T-helper 17 cell (primary cell): ENCODE measurements at places on chromosomes 7 and 10.

DNA sequence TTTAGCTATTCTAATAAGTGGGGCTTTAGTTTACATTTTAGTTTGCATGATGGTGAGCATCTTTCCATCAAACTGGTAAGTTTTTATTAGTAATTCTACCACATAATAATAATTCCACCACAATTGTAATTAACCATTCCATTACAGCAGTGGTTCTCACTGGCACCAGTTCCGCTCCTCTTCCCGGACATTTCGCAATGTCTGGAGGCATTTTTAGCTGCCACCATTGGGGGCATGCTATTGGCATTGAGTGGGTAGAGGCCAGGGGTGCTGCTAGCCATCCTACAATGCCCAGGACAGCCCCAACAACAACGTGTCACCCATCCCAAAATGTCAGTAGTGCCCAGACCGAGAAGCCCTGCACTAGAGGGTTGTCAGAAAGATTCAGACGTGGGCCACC is 31.4 kb downstream of the ADRB1 start:
- no peak for DNase-seq

GRCh38 chr7:176381-176780 is 16.0 kb upstream of the FAM20C start:
- no peak for DNase-seq

GRCh38 chr7:155710530-155710929 is 66.1 kb downstream of the RBM33 start:
- DNase-seq: no peak

DNA sequence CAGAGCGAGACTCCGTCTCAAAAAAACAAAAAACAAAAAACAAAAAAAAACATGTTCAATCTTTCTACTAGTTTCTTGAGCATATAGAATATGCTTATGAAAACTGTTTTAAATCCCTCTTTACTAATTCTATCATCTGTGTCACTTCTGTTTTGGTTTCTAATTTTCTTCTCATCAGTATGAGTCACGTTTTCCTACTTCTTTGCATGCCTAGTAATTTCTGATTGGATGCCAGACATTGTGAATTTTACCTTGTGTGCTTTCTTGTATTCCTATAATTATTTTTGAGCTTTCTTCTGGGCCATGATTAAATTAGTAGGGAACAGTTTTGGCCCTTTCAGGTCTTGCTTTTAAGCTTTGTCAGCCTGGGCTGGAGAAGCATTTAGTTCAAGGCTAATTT is 9.9 kb downstream of the MICU1 start:
- DNase-seq: no peak

- no peak for DNase-seq
These were observed 15.7 kb downstream of the RBM33 start for GRCh38 chr7:155660059-155660757.

GRCh38 chr10:88092973-88093372 is 229.5 kb downstream of the PTEN start:
- no peak for DNase-seq

- DNase-seq: no peak
These were observed 75.1 kb downstream of the CRPPA start for GRCh38 chr7:16345979-16346958.

DNA sequence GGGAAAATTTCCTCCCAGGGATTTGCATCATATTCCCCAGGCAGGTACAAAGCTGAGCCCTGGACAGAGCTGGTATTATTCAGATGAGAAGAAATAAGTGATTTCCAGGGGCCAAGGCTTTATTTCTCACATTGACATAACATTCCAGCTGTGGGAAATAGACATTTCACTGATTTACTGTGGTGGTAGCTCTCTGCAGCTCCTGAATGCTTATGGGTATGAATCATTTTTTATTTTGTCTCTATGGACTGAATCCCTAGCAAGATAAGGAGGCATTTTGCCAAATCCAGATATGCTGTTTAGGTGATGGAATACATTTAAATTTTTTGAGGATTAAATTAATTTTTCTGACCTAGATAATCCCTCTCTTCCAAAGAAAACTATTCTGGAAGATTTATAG is 97.9 kb downstream of the MTPN start:
- DNase-seq: no peak

DNA sequence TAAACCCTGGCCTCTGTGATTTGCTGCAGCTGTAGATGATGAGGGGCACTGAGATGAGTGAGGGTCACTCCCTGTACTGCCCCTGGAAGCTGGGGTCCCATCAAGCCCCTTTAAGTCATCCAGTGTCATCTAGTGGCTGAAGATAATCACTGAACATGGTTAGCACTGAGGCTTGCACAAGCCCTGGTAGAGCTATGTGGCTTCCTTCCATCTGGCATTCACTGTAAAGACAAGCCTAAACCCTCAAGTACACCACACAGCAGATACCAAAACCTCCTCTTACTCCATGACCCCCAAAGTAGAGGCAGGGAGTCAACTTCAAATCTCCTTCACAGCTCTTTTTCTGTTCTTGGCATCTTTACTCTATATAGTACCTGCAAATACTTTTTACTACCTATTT is 72.7 kb upstream of the MRLN start:
- DNase-seq: no peak

- no peak for DNase-seq
These were observed 53.2 kb upstream of the MTPN start for GRCh38 chr7:136030330-136030729.

- no peak for DNase-seq
These were observed 32.2 kb downstream of the NAMPT start for GRCh38 chr7:106252568-106252967.

GRCh38 chr7:101973130-101973529 is 155.7 kb downstream of the CUX1 start:
- DNase-seq: no peak

DNA sequence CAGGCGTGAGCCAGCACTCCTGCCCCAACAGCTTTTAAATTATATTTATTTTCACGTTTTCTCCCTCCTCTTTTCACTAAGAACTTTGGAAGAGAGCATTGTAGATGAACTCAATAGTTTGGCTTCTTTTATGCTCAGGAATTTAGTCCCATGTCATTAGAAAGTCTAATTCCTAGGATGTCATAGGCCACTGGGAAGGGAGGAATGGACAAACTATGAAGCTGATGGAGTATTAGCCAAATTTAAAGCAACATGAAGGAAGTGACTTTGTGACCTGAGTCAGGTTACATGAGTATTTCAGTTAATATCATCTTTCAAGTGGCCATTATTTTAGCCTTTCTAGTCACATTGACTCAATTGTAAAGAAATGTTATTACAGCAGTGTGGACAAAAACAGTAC is 18.0 kb upstream of the OPN4 start:
- no peak for DNase-seq

DNA sequence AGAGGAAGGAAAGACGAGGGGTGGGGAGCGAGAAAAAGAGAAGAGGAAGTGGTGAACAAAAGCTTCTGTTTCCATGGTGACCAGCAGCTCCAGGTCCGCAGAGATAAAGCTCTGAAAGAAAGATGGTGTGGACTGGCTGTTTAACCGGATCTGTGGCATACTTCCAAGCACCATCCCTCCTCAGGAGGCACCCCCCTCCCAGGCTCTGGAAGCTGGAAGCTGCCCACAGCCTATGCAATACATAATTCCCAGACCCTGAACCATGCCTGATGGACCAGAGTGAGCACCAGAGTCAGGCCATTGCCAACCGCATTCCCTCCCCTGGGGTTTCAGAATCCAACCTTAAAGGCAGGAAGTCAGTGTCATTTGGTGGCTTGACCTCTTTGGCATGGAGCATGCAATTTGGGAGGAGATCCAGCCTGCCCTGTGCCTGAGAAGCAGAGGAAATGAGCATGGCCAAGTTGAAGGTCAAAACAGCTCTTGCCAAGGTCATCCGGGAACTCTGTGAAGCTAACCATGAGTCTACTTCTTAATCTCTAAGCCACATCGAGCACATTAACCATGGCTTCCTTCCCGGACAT is 22.2 kb upstream of the CPXM2 start:
- no peak for DNase-seq
